ENCODE measurements at places on chromosomes 3 and 15. TPM values are rescaled to one million over a fixed set of nuclear protein-coding genes. Genes with fewer than 3 reads are reported as not detected.

DNA sequence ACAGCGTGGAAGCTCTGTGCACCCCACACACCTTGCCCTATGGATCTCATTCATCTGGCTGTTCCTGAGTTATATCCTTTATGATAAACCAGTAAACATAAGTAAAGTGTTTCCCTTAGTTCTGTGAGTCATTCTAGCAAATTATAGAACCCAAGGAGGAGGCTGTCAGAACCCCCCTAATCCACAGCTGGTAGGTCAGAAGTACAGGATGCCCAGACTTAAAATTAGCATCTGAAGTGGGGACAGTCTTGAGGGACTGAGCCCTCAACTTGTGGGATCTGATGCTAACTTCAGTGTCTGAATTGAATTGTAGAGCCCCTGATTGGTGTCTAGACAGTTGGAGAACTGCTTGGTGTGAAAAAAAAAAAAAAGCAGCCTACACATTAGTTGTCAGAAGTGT is 75.1 kb downstream of the B3GNT5 start:
- no peak for DNase-seq

DNA sequence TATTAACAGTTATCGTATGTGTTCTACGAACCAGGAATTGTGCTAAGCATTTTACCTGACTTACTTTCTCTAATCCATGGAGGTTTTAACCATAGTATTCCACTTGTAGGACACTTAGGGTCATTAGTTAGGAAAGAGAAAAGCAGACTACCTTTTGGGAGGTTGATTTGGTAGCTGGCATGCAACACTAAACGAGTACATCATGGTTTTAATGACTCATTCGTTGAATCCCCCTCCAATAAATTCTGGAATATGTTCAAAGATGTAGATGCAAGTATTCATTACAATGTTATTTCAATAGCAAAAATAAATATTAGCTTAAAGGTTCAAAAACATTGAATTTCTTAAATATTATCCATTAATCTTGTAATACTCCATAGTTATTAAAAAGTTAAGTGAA is 162.5 kb downstream of the FMN1 start:
- no peak for DNase-seq

- no peak for DNase-seq
Observed at GRCh38 chr3:137647179-137647578, 116.9 kb upstream of the SOX14 start.

DNA sequence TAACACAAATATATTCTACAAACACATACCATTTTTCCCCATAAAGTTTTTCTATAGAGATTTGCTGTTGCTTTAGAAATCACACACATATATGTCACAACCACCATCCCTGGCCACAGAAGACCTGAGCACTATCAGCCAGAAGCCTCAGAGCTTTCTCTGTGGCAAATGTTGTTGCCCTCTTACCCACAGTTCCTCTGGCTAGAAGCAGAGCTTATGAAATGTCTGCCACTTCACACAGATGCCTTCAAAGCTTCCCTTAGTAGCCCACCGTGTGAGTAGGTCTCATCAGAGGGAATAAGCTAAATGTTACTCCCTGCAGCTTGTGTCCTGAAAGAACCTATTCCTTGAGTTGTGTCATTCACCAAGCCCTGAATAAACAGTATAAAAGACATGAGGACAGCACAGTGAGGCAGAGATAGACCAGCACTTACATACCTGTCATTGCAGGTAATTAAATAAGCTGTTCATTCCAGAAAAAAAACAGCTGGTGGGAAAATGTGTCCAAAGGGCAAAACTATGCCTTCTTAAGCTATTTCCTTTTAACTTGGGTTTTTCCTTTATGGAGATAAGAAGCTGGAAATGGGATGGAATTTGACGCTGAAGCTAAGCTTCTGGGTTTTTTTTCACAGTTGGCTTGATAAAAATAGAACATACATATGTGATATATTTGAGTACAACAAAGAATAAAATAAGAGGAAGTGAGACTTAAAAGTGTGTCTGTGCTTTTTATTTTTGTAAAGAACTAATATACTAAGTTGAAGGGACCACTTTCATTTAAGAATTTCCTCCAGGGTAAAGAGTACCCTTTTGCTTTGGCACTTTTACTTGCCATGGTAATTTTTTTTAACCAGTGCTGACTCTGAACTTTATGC is 391.4 kb downstream of the KCNH8 start:
- no peak for DNase-seq

GRCh38 chr3:134666466-134666865 is 15.6 kb upstream of the KY start:
- no peak for DNase-seq

DNA sequence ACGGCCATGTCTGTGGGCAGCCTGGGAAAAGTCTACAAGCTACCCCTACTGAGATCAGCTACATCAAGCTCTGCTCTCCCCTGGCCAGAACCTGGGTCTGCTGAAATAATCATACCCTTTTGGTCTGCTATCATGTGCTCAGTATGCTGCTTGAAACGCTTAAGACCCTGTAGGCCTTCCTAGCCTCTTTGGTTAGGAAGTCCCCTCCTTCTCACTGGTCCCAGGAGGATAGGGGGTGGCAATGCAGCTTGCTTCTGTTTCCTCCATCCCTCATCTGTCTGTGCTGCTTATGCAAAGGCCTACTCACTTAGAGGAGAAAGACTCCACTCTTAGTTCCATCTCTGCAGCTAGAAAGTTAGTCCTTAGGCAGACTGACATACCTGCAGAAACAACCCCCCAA is 118.2 kb upstream of the RASGRP1 start:
- DNase-seq: no peak

- DNase-seq: no peak
Observed at GRCh38 chr15:58459045-58459444, 27.3 kb downstream of the LIPC start.

HESX1 gene
- total RNA-seq: 0.27 TPM

DIPK2A gene
- total RNA-seq: 206 TPM

NR1I2 gene
- 0.36 TPM for total RNA-seq

AHSG gene
- total RNA-seq: 0.27 TPM

Data from cerebellum (tissue), 4 donors.